Activated CD8-positive, alpha-beta memory T cell treated with anti-CD3 and anti-CD28 coated beads for 36 hours (primary cell): ENCODE measurements at places on chromosomes 7 and 10. TPM values are rescaled to one million over a fixed set of nuclear protein-coding genes. Genes with fewer than 3 reads are reported as not detected.

The INTS15 gene
- total RNA-seq = 39.6 TPM

The PLCE1 gene
- total RNA-seq = not detected

The IL15RA gene
- 31.4 TPM for total RNA-seq

The GRID2IP gene
- 0.40 TPM for total RNA-seq

The PTPRZ1 gene
- total RNA-seq = not detected

The BMPER gene
- not detected for total RNA-seq

The LRGUK gene
- 0.15 TPM for total RNA-seq

The TAS2R40 gene
- total RNA-seq = not detected

The STAG3 gene
- 6.2 TPM for total RNA-seq

The ADCYAP1R1 gene
- total RNA-seq = not detected

The WDFY4 gene
- not detected for total RNA-seq

The RADIL gene
- total RNA-seq = 0.17 TPM

The METTL27 gene
- 0.21 TPM for total RNA-seq

The VIPR2 gene
- total RNA-seq = 0.19 TPM

The FOXI2 gene
- not detected for total RNA-seq

The CDHR1 gene
- total RNA-seq = 1.8 TPM

The ZNF488 gene
- total RNA-seq = 0.38 TPM

The MBL2 gene
- not detected for total RNA-seq

The GPER1 gene
- total RNA-seq = not detected

The BAMBI gene
- total RNA-seq = 1.8 TPM

The PRSS2 gene
- not detected for total RNA-seq

The LRIT1 gene
- total RNA-seq = not detected

The BCCIP gene
- total RNA-seq = 137 TPM

The RBM17 gene
- 298 TPM for total RNA-seq

The GJD4 gene
- total RNA-seq = not detected

The ERVW-1 gene
- total RNA-seq = not detected

The CPA2 gene
- total RNA-seq = not detected

The IGF2BP3 gene
- 0.04 TPM for total RNA-seq

The ARMC3 gene
- not detected for total RNA-seq

The CHCHD1 gene
- total RNA-seq = 34.9 TPM

The PRKAR2B gene
- total RNA-seq = 1.2 TPM

The DHX32 gene
- total RNA-seq = 22.7 TPM

The ARHGEF35 gene
- total RNA-seq = 4.8 TPM

The TSPAN12 gene
- not detected for total RNA-seq

The LRCH4 gene
- 80.3 TPM for total RNA-seq

The SPDYE6 gene
- total RNA-seq = not detected

The HOXA1 gene
- total RNA-seq = 0.15 TPM

The CCDC126 gene
- total RNA-seq = 5.6 TPM

The PCLO gene
- total RNA-seq = not detected

The KLLN gene
- 1.0 TPM for total RNA-seq
